GM18507 (cell line): ENCODE measurements at places on chromosomes 4 and X.

- no peak for DNase-seq
These were observed 67.6 kb downstream of the ELOVL6 start for GRCh38 chr4:110130576-110131358.

- no peak for DNase-seq
These were observed 98.8 kb downstream of the PCDH10 start for GRCh38 chr4:133247861-133248260.

DNA sequence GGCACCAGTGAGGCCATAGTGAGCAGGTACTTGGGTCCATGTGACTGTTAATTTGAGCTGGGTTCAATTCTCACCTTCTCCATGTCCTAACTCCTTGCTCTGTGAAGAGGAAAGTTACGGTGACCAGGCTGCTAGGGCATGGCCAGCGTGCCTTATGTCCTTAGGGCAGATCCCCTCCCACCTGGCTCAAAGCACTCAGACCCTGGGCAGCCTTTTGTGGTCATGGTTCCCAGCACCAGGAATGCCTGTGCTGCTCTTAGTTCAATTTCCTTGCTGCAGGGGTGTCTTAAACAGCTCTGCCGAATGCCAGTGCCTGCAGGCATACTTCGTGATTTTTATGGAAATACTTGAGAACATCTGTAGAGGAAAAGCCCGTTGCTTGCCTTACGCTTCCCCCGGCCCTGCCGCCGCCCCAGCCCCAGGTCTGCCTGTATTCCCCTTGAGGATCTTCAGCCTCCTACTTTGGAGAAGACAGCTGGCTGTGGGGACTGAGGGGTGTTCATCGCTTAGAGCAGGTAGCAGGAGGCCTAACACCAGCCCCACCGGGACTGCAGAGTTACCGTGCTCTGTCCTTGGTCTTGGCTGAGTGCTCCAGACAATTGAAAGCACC lies 3.1 kb upstream of the CDK16 start:
- DNase-seq = no peak

GRCh38 chr4:61312526-61312925 lies 112.4 kb downstream of the ADGRL3 start:
- DNase-seq = no peak

DNA sequence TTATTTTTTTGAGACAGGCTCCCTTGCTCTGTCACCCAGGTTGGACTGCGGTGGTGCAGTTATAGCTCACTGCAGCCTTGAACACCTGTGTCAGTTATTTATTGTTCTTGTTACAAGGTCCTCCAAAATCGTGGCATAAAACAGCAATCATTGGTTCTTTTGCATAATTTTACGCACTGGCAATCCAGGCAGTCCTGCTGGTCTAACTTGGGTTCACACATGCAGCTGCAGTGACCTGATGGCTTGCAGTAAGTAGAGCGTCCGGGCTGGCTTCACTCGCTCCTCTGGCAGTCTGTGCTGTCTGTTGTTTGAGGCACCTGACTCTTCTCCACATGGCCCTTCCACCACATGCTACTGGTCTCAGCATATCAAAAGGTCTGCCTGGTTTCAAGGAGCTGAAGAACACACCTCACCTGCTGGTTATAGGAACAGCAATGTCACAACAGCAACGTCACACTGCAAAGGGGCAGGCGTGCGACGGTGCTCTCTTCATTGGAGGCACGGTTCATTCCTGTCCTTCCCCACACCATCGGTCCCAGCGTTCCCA lies 894.6 kb downstream of the TRIML1 start:
- DNase-seq = no peak

GRCh38 chr4:86938771-86939520 lies 4.1 kb downstream of the AFF1 start:
- no peak for DNase-seq

DNA sequence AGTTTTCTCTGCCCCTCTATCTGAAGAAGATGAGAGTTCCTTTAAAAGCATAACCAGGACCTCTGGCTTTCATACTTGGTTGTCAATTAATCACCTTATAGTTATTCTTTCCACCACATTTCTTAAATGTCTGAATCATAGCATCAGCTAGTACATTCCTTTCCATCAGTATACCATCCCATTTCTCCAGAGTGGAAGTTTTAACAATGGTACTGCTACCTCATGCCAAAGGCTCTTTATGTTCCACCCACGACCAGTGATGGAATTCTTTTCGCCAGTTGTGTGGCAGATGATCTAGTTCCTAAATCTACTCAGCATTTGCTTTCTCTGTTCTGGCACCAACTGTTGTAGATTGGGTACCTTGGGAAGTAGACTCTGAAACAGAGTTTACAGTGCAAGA lies 379.8 kb downstream of the ZNF674 start:
- DNase-seq = no peak

DNA sequence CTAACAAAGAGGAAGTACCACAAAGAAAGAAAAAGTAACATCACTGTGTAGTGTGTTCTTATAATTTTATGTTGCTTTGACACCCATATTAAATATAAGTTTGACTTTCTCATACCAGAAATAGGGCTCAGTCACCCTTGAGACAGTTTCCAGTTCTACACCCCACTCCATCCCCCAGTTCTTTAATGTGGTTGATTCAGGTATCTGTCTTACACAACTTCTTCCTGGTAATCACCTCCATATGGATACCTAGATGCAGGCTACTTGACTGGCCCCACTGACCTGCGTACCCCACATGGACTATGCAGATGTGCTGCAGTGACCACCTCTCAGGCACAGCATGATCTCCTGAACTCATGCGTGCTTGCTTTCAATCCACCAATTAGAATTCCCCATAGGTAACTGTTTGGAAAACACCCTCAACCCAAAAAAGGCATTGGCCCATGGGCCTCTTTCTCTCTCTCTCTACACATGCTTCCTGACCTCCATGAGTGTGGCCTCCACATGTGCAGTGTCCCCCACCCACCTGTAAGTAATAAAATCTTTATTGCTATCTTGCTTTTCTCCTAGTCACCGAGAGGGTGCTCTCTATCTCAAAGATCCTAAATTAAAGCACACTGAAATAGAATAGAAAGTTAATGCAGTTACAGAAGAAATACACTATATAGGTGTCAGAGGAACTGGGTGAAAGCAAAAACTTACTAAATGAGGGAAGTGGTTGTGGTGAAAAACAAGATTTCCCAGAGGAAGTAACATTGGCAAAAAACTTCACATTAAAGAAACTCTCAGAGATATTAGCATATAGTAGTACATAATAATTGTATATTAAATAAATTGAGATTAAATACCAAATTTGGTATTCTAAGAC lies 98.4 kb downstream of the ZAR1 start:
- DNase-seq = no peak

GRCh38 chr4:4720646-4721045 lies 138.8 kb upstream of the MSX1 start:
- DNase-seq = no peak

DNA sequence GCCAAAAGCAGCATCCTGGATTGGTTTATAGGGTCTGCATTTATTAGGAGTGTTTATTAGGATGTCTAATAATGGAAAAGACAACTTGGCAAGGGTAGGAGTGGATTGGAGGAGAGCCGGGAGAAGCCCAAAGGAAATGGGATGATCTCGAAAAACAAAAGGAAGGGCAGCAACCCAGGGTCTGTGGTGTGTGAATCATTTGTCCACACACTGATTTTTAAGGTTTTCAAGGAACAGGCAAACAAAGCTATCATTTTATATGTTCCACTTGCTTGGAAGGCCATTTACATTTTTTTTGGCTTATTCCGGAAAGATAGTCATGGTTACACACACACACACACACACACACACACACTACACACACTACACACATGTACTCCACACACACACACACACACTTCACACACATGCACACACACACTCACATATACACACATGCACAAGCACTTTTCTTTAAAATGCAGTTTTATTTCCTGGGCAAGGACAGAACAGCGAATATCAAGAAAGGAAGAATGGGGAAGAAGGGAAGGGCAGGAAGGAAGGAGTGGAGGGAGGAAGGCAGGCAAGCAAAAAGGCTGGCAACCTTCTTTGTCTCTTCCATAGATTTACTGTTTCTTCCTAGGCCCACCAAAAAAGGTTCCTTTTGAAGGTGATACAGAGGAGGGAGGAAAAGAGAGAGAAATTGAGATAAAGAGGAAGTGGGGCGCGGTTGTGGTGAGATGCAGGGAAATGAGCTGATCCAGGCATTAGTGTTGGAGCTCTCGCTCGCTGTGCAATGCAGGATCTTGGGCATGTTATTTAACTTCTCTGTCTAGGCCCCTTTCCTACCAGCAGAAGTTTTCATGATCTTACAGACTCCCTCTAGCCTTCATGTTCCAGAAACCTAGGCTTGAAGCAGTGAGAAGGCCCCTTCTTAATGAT lies 88.6 kb upstream of the MAML3 start:
- DNase-seq = no peak

DNA sequence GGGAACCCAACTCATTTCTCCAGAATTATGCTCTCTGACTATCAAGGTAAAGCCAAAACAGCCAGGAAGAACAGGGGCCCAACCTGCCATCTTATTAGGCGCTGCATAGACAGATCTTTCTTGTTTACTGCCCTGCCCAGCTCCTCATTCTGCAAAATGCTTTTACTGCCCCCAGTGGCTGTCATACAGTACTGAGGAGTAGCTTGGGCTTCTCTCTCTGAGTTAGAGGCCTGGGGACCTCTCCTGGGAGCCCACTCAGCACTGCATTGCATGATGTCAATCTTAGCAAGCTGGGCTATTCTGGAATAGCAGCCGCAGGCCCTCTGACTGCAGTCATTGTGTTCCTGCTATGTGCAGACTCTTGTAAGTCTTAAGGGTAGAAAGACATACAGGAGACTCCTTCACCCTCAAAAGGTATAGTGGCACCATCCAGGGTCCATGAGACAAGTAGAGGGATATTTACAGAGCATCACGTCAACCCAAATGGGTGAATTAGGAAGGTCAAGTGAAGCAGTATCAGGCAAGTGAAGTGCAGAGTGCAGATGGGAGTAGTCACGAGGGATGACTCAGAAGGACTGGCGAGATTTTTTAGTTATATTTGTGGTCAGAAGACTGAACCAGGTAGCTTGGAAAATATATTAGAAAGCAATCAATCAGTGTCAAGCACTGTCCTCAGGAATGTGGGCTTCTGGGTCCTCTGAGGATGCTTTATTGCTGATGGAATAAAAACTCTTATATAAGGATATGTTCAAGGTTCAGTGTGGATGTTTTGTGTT lies 294.1 kb upstream of the SFRP2 start:
- DNase-seq = no peak

DNA sequence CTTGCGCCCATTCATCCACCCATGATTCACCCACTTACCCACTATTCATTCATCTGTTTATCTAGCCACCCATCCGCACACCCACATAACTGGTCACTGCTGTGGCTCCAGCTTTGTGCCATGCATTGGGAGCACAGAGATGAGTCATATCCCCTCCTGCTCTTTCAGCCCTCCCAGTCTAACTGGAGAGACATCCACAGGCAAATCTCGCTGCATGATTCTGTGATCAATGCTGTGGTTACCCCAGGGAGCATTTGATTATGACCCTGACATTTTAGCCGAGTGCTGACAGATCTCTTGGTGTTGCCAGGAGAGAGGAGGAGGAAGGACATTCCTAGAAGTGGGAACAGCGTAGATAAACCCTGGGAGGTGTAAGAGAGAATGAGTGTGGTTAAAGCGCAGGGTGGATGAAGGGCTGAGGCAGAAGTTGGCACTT lies 10.4 kb upstream of the PORCN start:
- no peak for DNase-seq

DNA sequence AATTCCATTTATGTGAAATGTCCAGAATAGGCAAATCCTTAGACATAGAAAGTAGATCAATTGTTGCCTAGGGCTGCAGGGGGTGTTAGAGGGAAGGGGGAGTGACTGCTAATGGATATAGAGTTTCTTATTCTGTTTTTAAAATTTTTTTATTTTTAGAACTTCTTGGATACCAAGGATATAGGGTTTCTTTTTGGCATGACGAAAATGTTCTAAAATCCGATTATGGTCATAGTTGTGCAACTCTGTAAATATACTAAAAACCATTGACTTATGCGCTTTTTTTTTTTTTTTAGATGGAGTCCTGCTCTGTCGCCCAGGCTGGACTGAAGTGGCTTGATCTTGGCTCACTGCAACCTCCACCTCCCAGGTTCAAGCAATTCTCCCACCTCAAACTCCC lies 125.2 kb upstream of the USP9X start:
- DNase-seq = no peak

DNA sequence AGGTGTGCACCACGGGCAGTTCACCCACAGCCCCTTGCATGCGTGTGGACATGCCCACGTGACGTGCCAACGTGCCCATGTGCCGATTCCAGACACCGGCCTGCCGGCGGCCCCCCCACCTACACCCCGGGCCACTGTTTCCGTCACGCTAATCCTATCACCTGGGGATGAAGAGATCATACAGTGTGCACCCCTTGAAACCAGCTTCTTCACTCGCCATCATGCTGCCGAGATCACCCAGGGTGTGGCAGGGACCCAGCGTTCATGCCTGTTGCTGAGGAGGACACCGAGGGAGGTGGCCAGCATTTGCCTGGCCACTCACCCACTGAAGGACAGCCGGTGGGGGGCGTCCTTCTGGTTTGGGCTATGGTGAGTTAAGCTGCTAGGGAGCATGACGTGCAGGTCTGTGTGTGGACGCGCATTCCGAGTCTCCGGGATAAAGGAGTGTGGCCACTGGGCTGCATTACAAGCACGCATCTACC lies 14.1 kb downstream of the CTBP1 start:
- no peak for DNase-seq

DNA sequence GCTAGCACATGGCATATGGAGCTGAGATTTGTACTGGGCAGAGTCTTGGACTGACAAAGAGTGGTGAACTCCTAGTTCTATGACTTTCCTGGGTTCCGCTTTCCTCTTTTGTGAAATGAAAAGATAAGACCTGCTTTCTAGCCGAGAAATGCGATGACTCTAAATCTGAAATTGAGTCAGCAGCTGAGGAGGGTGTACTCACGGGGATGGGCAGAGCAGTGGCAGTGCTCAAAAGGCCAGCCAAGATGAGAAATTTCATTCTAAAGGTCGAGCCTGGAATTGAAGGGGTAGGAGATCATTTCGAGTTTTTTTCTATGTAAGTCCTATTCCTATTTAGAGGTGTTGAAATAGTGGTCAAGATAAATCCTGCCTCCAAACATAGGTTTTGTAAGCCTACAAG lies 47.0 kb downstream of the NUDT9 start:
- DNase-seq = no peak

DNA sequence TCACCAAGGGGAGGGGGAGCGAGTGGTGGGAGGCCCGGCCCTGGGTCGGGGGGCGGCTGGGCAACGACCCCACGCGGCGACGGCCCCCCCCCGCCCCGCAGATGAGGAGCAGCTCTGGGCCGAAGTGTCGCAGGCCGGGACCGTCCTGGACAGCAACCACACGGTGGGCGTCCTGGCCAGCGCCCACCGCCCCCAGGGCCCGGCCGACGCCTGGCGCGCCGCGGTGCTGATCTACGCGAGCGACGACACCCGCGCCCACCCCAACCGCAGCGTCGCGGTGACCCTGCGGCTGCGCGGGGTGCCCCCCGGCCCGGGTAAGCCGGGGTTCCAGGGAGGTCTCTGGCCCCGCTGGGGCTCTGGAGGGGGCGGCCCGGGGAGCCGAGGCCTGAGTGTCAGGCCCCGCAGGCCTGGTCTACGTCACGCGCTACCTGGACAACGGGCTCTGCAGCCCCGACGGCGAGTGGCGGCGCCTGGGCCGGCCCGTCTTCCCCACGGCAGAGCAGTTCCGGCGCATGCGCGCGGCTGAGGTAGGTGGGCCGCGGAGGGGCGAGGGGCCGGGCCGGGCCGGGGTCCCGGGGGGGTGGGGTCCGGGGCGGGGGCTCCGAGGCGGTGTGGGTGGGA lies 8.7 kb upstream of the FGFRL1 start:
- no peak for DNase-seq

- no peak for DNase-seq
These were observed 20.2 kb downstream of the PJA1 start for GRCh38 chrX:69144838-69145680.
